ENCODE measurements at places on chromosomes 5 and 9. TPM values are rescaled to one million over a fixed set of nuclear protein-coding genes. Genes with fewer than 3 reads are reported as not detected.

DNA sequence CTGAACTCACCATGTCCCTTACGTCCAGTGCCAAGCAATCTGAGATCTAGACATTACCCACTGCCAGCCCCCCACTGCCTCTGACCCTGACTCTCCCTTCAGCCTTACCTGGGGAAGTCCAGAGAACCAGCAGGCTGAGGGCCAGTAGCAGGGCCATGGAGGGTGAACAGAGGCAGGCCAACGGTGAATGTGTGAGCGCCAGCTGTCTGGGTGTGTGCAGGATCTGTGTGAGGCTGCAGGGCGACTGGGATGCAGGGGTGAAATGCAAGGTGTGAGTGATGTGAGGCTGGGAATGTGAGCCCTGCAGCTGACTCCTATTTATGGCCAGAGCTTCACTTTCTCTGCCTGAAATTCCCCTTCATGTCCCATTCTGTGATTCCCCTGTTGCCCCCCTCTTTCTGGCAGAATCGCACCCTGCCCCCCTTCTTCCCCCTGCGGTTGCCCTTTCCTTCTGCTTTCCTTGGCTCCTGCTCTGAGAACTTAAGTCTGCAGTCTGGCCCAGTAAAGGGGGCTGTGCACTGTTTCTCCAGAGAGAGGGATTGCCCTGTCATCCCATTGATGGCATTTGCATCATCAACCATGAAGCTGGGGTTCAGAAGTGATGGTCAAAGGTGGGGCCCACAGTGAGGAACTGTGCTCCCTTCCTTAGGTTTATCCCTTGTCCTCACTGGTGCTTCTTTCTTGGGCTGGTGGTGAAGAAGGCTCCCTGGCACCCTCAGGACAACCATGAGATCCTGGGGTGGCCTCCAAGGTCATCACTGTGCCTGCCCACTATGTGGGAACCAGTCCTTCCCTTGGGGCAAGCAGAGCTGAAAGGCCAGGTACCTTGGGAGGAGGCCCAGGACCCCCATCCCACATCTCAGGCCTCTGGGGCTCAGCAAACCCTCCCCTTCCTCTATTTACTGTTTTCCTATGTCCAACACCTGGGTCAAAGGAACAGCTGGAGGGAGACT is at the start of gene CCL19:
Gene CCL19 (minus strand): TSS at position 294 of the 953 bp plus-strand sequence. CDS start 137 bp downstream, at position 157.
- no peaks in the 10 kb centered on the region for H3K4me1 ChIP-seq
- H3K36me3 ChIP-seq: no peaks in the 10 kb centered on the region
- H3K27ac ChIP-seq: no peak within 1 kb of the TSS
- no peak within 1 kb of the TSS for H3K4me3 ChIP-seq

GRCh38 chr5:91225848-91226686 is 157.1 kb downstream of the ARRDC3 start:
- no peaks in the 10 kb centered on the region for H3K27me3 ChIP-seq
- DNase-seq: no peak
- no peaks in the 10 kb centered on the region for H3K4me1 ChIP-seq
- no peak overlapping the region for H3K27ac ChIP-seq

DNA sequence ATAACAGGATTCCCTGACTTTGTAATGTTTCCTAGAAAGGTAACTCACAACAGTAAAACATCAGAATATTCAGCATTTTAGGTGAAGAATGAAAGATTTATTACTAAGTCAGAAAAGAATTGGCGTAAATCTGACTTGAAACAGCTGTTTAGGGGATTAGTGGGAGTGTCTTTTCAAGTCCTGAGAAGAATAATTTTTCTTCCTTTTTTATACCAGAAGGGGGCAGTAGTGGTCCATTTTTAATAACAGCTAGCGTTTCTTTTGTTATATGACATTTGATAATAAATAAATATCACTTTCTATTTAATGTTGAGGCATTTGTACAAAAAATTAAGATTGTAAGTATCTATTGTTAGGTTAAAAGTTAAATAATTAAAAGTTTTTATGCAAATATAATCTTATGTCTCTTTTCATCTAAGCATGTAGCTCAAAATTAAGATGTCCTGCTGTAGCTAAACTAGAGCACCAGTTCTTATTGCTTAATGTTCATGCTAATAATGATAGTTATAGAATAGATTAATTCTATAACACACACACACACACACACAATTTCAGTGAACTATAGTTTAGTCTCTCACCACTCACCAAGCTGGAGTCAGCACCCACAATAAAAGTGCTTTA is 258.7 kb upstream of the ARRDC3 start:
- no peak overlapping the region for H3K27ac ChIP-seq
- no peak overlapping the region for H3K4me3 ChIP-seq
- H3K36me3 ChIP-seq: no peaks in the 10 kb centered on the region

DNA sequence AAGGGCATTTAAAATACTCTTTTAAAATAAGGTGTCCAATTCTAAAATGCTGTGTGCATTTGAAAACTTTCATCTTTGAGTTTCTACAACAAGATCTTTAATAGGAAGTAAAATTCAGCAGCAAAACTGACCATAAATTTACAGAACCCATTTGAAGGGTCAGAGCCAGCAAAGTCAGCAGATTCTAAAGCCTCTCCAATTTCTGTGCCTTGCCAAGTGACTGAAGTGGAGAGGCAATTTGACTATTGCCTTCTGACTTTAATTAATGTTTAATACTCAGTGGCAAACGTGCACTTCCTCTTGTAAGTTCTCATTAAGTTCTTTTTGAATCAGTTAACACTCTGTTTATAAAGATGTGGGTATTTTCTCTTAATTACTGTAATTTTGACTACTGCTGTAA is 155.2 kb downstream of the BAAT start:
- no peak overlapping the region for H3K4me3 ChIP-seq
- H3K27me3 ChIP-seq: no peaks in the 10 kb centered on the region
- H3K27ac ChIP-seq: no peak overlapping the region
- H3K4me1 ChIP-seq: no peaks in the 10 kb centered on the region
- no peaks in the 10 kb centered on the region for H3K36me3 ChIP-seq

- no peak for DNase-seq
- H3K4me3 ChIP-seq: no peak overlapping the region
- peaks cover 8% of the 10 kb centered on the region for H3K27me3 ChIP-seq
- no peak overlapping the region for H3K27ac ChIP-seq
- H3K36me3 ChIP-seq: no peaks in the 10 kb centered on the region
- peaks cover 10% of the 10 kb centered on the region for H3K4me1 ChIP-seq
Observed at GRCh38 chr5:168525856-168526255, 3.2 kb upstream of the FBLL1 start.

DNA sequence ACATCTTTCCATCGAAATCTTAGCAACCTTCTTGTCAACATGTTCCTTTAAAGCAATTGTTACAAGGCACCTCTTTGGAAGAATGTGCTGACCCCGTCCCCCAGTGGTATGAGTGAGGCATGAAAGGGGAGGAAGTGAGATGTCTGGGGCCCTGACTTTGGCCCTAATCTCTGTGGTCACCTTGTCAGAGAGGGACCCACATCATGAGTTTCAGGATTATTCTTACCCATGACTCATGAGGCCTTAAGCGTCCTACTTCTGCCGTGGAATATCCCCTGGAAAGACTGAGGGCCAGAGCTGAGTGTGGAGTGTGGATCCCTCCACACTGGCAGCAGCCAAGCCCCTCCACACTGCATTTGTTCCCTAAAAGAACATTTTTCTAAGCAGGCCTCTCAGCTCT is 81.2 kb downstream of the FSTL4 start:
- H3K27ac ChIP-seq: no peak overlapping the region
- H3K36me3 ChIP-seq: no peaks in the 10 kb centered on the region
- no peak for DNase-seq
- H3K4me3 ChIP-seq: no peak overlapping the region

DNA sequence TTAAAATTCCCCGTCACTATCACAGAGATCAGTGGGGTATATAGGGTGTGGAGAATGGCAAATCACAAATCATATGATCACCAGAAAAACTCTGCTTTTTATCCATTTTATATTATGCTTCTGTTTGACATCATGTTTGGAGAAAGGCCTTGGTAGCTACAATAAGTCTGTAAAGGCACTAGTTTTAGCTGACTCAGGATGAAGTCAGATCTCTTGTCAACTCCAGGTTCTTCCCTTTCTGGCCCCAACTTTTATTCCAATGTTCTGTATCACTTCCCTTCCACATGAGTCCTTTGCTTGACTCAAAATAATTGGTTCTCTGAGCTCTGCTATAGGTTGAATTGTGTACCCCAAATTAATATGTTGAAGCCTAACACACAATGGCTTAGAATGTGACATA is 484.9 kb downstream of the PTPRD start:
- H3K4me1 ChIP-seq: no peaks in the 10 kb centered on the region
- no peak for DNase-seq
- no peak overlapping the region for H3K27ac ChIP-seq
- no peaks in the 10 kb centered on the region for H3K27me3 ChIP-seq
- H3K4me3 ChIP-seq: no peak overlapping the region
- no peaks in the 10 kb centered on the region for H3K36me3 ChIP-seq

- no peak overlapping the region for H3K4me3 ChIP-seq
- H3K27me3 ChIP-seq: no peaks in the 10 kb centered on the region
Observed at GRCh38 chr5:144779368-144779767, 608.7 kb downstream of the KCTD16 start.

- H3K4me3 ChIP-seq: no peak overlapping the region
- H3K4me1 ChIP-seq: peaks cover 13% of the 10 kb centered on the region
- DNase-seq: no peak
- no peak overlapping the region for H3K27ac ChIP-seq
Observed at GRCh38 chr9:96779089-96779488, 1.2 kb upstream of the ZNF510 start.

DNA sequence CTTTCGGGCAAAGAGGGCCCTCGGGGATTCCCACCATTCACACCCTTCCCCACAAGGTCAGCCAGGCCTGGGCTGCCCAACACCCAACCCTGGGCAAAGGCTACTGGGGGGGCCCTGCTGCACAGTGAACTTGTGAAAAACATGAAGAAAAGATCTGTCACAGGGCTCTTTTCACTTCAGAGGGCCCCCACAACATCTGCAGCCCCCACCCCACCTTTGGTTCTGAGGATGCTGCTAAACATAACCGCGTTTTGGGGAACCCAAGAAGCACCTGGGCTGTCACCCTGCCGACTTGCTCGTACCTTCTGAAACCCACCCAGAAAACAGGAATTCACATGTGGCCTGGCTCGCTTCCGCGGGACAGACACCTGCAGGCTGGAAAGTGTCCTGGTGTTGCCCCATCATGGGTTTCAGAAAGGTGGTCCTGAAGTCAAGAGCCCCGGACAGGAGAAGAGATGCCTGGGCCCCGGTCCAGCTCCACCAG is 29.3 kb downstream of the B4GALT1 start:
- H3K4me3 ChIP-seq: no peak overlapping the region
- peaks cover 25% of the 10 kb centered on the region for H3K36me3 ChIP-seq
- no peaks in the 10 kb centered on the region for H3K27me3 ChIP-seq

DNA sequence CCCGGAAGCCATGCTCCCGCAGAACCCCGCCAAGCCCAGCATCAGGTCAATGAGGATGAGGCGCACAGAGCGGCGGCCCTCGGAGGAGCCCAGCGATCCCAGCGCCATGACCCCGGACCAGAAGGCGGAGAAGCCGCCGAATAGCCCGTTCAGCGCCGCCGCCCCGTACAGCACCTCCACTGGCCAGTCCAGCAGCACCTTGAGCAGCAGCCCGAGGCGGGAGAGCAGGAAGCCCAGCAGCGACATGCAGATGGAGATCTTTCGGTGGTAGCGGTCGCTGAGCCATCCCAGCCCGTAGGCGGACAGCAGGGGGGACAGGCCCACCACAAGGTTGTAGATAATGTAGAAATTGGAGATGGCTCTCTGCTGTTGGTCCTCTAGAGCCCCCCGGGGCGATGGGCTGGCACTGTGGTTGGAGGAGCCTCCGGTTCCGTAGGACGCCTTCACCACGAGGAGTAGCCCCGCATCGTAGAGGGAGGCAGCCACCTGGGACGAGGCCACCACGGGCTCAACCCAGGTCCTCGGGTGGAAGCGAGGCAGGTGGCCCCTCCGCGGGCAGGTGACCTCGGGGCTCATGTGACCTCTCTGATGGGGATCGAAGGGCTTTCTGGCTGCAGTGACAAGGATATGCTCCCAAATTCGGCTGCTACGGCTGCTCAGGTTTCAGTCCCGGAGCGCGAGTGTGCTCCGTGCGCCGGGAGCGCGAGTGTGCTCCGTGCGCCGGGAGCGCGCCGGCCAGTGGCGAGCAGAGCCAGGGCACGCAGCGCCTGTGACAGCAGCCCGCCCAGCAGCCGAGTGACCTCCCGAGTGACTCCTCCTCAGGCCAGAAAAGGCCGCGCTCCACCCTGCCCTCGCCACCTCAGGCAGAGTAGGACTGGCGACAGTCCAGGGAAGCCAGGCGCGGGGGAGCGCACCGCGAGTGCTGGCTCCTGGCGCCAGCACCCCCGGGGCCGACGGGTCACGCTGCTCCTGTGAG is at the start of gene SLC46A2:
Gene SLC46A2 (minus strand): TSS at position 771 of the 976 bp plus-strand sequence. CDS start 195 bp downstream, at position 576.
- H3K4me1 ChIP-seq: peaks cover 9% of the 10 kb centered on the region
- peak within 1 kb of the TSS; percentile 62 for H3K27ac ChIP-seq
- peak; percentile 77 for DNase-seq
- peak within 1 kb of the TSS; percentile 51 for H3K4me3 ChIP-seq

DNA sequence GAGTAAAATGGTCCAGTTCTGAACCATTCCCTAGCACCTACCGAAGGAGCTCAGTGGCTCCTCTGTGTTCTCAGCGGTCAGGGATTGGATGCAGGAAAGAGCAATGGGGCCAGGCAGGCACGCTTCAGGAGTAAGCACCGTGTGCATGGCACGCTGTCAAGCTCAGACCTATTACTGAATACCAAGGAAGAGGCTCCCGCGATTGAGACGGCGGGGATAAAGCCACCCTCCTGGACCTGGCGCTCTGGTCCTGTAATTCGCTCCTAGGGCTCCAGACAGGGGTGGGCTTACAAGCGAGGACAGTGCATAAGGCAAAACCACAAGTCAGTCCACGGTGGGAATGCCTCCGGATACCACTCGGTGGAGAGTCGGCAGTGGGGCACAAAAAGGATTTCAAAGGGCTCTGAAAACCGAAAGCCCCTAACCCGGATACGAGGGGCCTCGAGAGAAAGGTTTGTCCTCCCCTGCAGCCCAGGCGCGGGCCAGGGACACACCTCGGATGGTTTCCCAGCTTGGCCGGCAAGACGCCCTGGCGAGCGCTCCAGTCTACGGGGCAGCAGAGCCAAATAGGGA is 988 bp downstream of the OXCT1 start:
- H3K4me1 ChIP-seq: peaks cover 10% of the 10 kb centered on the region
- peak overlapping the region; percentile 85 for H3K27ac ChIP-seq
- H3K27me3 ChIP-seq: no peaks in the 10 kb centered on the region
- H3K4me3 ChIP-seq: peak overlapping the region; percentile 80
- DNase-seq: peak; percentile 90

DNA sequence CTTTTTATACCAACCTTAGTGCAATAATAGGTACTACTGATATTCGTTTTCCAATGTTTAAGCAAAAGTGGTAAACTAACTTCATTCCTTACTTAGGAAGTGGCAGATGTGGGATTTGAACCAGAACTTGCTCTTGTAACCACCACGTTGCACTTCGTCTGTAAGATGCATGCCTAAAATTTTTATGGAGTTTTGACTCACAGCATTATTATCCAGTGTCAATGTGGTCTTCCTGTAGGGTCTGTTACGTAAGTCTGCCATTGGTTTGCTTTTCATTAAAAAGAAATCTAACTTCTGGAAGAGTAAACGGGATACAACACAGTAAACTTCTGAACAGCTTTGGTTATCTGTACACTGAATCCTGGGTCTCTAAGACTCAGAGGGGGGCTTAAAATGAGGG is 521.0 kb upstream of the WWC1 start:
- no peaks in the 10 kb centered on the region for H3K36me3 ChIP-seq
- H3K4me3 ChIP-seq: no peak overlapping the region
- H3K27ac ChIP-seq: no peak overlapping the region
- no peaks in the 10 kb centered on the region for H3K27me3 ChIP-seq

The MLANA gene
- total RNA-seq: not detected

The SLC45A2 gene
- not detected for total RNA-seq

The PPP6C gene
- 7.5 TPM for total RNA-seq

The LSM11 gene
- 1.8 TPM for total RNA-seq

The RMRP gene
- total RNA-seq: 1,950 TPM

The SHOC1 gene
- 3.1 TPM for total RNA-seq

The NEUROG1 gene
- total RNA-seq: not detected

All from upper lobe of left lung (tissue), 6 donors.